ENCODE measurements at places on chromosomes 12 and 14. TPM values are rescaled to one million over a fixed set of nuclear protein-coding genes. Genes with fewer than 3 reads are reported as not detected.

GRCh38 chr12:86349196-86349595, 93.0 kb upstream of the MGAT4C start:
- DNase-seq: no peak

DNA sequence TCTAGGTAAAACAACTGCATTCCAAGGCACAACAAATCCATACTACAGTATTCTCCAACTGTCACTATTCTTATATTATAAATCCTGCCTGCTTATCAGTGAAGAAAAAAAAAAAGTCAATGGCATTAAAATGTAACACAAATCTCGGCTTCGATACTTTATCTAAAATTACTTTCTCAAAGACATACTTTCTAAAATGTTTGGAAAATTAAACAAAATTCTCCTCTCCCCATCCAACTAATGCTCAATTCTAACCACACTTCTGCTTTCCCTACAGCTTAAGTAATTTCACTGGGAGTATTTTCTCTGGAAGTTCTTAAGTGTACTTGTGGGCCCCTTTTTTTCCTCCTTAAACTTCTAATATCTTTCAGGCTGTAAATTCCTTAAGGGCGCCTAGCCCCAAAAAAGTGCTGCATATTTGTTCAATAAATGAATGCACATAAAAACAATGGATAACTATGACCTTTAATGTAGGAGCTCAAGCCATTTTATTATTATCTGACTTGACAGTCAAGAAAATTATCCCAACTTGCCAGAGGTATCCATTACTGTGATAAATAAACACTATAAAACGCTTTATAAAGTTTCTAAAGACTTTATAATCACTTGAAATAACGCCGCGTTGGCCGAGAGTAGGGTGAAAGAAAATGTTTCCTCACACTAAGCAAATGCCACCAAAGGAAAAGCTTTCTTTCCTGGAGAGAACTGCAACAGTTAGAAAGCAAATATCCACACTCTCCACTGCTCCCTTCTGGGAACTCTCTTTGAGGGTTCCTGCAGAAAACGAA, 977 bp downstream of the HEATR5A start:
- no peak for DNase-seq

DNA sequence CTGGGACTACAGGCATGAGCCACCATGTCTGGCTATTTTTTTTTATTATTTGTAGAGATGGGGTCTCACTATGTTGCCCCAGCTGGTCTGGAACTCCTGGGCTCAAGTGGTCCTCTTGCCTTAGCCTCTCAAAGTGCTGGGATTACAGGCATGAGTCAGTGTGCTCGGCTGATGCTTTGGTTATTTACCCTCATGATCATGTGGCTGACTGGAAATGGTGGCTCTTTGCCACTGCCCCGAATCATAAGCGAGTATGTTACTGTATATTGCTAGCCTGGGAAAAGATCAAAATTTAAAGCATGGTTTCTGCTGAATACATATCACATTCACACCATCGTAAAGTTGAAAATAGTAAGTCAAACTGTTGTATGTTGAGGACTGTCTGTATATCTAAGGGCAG, 101.1 kb downstream of the RGS6 start:
- DNase-seq: no peak

DNA sequence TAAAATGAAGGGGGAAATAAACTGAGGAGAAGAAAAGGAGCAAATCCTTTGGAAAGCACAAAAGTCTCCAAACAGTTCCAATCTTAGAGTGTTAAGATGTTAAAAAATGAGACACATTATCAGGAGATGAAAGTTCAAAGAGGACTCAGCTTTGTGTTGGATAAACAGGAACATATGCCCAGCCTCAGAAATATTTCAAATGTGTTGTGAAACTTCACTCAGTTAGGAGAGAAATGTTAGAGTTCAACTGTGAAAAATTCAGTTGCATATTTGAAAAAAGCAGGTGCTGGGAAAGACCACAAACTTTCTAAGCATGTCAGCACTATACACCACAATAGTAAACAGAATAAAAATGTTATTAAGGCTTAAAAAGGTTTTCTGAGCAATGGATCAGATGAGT, 136.8 kb upstream of the PRKD1 start:
- no peak for DNase-seq

PDE3A gene
- 7.3 TPM for total RNA-seq
